ENCODE measurements at places on chromosomes 5 and 9.

DNA sequence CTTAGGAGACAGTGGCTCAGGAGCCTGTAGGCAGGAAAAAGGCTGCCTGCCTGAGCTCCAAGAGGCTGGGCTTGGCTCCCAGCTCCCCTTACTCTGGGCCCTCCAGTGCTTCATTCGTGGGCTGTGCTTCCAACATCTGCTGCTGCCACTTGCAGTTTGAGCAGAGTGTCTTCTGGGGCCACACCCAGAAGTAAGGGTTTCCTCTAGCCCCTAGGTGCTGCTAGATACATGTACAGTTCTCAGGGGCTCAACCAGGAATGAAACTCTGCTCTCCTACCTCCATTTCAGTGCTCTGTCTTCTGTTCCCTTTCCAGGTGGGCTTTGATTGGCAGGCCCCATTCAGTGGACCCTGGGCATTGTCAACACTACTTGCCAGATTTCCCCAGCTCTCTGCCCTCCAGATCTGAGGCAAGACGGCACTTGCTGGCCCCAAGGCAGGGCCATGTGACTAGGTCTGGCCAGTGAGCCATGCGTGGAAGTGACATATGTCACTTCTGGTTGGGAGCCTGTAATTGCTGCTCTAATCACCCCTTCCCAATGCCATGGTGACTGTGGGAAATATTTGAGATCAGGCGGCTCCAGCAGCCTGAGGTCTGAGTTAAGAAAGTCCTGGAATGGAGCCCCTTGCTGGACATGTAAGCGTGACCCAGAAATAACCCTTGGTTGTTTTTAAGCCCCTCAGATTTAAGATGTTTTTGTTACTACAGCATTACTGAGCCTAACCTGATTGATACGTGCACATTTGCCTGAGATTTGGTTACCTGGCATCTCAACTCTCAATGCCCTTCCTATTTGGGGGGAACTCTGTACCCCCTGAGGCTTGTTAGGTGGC lies 9.4 kb upstream of the BOD1 start:
- no peak for DNase-seq

DNA sequence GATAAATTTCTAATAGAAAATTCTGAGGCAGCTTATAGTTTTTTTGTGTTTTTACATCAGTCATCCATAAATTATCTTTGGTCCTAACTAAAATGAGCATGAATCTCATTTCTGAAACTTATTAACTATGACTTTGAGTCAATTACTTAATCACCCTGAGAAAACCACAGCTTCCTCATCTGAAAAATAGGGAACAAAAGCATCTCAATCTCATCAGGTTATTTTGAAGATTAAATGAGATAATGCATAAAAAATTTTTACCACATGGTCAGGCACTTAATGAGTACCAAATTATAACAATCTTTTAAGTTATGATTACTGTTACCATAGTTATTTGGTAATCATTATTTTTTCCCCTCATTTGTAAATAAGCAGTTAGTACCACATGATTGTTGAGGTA lies 279.1 kb downstream of the MAST4 start:
- no peak for DNase-seq

DNA sequence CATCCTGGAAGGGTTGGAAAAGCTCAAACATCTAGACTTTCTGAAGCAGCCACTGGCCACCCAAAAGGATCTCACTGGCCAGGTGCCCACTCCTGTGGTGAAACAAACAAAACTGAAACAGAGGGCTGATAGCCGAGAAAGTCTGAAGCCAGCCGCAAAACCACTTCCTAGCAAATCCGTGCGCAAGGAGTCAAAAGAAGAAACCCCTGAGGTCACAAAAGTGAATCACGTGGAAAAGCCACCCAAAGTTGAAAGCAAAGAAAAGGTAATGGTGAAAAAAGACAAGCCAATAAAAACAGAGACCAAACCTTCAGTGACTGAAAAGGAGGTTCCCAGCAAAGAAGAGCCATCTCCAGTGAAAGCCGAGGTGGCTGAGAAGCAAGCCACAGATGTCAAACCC lies 87.6 kb downstream of the MAP1B start:
- no peak for DNase-seq

DNA sequence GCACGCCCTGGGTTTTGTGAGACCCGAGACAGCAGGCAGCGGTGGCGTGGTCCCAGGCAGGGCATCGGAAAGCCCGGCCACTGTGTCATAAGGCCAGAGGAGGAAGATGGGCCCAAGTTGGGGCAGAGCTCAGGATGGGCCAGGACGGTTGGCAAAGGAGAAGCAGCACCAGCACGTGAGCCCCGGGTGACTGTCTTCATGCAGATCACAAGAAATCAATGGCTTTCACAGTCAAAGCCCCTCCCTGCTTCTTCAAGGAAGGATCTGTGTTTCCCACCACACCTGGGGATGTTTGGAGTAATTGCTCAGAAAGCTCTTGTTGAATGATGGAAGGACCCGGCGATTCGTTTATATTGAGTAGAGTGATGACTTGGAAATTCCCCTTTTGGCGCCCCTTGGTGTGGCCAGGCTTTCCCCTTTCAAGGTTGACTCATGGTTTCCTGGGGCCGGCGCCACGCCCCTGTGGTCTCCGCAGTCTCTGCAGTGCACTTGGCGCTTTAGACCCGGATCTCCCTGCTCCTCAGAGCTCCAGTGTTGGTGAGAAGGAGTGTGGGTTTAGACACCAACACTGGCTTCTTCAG lies 52.1 kb downstream of the IL31RA start:
- DNase-seq, result no peak

Data from NCI-H446 treated with DMSO at 0.1 percent for 48 hours (cell line).